ENCODE measurements at places on chromosomes 13 and 19.

DNA sequence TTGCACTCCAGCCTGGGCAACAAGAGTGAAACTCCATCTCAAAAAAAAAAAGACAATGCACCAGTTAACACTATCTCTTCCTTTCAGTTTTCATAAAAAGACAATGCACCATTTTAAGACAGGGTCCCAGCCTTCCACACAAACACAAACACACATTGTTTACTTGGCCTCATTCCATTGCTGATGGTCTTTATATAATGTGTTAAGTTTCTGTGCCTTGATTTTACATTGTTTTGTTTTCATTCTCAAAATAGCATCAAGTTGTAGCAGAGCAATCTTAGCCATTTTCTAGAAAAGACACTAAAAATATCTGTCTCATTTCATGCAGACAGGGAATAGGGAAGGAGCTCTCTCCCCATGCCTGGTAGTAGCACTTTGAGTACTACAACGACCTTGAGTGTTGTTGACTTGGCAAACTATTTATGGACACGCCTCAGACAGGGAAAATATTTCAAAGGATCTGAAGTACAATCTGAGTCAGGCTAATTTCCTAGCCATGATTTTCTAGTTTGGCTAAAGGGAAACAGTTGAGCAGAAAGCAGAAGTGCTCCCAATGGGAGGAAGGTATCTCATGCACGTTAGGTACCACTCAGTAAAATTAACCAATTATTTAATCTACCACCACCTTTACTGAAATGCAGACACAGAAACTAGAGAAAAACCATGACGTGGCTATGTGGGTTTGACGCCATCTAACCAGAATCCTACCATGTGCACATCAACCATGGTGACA lies 120.6 kb downstream of the ABCC4 start:
- ATAC-seq = no peak

GRCh38 chr13:85093808-85094207 lies 705.4 kb downstream of the SLITRK6 start:
- no peak for ATAC-seq

DNA sequence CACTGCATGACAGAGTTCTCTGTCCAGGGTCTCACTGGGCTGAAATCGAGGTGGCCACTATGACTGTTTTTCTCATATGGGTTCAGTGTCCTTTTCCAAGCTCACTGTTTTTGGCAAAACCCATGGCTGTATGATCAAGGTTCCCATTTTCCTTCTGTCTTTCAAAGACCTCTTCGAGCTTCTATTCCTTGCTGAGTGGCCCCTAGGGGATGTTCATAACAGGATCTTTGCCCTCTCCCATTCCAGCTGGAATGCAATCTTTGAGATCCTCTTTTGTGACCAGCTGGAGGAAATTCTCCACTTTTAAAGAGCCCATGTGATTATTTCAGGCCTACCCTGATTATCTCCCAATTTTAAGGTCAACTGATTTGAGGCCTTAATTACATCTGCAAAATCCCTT lies 572.5 kb upstream of the SLC10A2 start:
- ATAC-seq = no peak

DNA sequence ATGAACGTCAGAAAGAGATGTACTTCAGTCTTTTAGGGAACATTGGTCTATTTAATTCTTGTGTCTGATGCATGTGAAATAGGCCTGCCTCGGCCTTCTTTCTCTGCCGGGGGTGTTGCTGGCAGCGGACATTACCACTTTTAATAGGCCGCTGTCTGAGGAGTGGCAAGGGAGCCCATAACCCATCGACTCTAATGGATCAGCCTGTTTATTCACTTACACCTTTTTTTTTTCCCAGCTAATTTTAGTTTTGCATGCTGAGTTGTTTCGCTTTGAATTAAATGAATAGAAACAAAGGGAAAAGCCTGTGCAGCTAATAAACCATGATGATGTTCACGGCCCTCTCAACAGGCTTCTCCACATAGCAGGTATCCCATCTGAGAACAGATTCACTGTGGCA lies 78.4 kb downstream of the KCTD15 start:
- no peak for ATAC-seq

DNA sequence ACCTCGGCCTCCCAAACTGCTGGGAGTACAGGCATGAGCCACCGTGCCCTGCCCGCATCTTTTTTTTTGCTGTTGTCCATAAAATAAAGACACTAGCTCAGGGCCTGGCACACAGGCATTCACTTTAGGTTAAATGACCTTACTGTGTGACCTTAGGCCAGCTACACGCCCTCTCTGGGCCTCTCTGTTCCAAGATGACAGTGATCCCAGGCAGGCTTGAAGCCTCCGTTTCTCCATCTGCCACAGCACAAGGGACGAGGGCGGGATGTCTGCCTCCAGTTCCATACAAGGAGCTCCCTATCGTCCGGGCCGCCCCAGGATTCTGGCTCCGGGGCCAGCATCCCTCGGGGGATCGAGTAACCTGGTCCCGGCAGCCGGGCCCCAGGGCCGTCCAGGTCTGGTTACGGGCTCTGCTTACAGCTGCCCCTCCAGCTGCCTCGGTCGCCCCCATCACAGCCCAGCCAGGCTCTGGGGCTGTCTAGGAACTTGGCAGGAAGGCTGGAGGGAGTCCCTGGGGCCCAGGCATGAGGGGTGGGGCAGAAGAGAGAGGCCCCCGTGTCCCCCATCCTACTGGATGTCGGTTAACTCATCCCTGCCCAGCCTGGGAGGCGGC lies 11.9 kb upstream of the SEMA6B start:
- ATAC-seq = no peak

DNA sequence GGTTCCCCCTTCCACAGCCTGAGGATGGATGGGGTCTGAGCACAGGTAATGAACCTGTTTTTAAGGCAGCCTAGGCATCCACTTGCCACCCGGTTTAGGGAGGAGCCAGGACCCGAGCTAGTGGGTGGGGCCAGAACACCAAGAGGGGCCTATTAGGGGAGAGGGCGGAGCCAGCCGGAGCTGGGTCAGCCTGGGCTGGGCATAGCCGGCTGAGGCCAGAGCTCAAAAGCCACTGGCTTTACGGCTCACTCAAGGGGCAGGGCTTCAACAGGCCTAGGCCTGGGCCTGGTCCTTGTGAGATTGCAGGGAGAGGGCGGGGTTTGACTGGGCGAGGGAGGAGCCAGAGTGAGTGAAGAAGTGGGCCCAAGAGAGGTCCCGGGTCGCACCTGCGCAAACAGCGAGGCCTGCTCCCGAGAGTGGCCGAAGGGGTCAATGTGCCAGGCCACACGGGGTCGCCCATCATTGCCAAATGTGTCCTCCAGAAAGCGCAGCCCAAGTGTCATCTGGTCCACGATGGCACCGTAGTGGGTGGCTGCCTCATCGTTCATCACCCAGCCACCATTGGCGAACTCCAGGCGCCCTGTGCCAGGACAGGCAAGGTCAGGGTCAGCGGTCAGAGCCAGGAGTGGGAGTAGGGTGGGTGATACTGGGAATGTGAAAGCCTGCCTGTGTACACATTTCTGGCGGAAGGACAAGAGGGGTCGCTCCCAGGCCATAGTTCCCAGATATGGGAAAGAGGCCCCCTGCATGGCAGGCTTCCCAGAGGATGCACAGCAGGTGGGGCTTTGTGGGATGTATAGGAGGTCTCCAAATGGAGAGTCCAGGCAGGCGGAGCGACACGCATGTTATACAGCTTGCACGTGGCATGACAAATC lies 1.9 kb downstream of the MAN2B1 start:
- no peak for ATAC-seq

- no peak for ATAC-seq
These were observed 5.0 kb downstream of the LILRB2 start for GRCh38 chr19:54275951-54276350.

DNA sequence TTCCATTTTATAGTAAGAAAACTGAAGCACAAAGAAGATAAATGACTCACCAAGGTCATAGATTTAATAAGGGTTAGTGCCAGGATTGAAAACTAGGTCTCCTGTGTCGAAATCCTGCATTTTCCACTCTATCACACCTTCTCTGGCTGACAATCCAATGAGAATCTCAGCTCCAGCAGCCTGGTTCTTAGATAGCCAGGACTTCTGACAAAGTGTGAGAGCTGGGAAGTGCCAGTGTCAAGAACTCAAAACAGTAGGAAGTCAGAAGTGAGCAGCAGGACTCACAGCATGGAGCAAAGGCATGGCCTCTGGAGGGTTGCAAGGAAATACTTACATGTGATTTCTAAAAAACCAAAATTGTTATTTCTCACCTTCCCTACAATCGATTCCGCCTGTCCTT lies 24.3 kb downstream of the KCTD12 start:
- ATAC-seq = no peak

DNA sequence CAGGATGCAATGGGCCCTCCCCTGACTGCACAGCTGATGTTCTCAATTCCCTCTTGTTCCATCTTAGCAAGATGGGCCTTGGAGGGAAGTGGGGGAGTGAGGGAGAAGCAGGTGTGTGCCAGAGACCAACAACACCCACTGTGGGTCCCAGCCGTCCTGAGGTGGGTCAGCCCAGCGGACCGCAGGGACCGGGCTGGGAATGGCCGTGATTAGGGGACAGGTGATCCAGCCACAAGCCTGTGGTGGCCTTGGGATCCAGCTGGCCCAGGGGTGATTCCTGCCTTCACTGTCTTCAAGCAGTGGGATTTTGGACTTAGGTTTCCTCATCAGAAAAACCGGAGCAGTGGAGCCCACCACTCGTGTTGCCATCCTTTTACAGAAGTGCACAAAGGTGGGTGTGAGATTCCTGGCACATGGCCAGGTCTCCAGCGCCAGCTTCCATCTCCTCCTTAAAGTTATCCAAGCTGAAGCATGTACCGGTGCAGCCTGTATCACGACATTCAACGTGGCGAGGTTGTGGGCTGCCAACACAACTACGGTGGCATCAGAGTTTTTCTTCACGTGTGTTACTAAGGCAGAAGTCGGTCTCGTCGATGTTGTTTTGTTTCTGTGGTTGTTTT lies 9.0 kb upstream of the ATP11A start:
- ATAC-seq = no peak

- ATAC-seq = peak; percentile 29
These were observed 706 bp downstream of the P2RY11 start for GRCh38 chr19:10112037-10112761.

GRCh38 chr19:45146251-45146650 lies 14.5 kb downstream of the NKPD1 start:
- no peak for ATAC-seq

DNA sequence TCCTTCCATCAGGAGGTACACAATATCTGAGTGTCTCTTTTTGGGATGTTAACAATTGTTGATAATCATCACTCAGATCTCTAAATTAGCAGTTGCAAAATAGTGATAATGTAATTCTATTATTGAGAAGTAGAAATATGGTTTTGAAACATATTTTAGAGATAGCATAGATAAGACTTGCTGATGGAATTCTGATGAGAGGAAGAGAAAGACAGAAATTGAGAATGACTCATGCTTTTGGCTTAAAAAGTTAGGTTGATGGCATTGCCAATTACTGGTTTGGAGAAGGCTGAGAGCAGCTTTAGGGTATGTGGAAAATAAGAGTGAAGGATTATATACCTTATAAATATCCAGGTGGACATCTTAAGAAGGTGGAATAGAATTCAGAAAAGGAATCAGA lies 106.4 kb upstream of the EDNRB start:
- no peak for ATAC-seq

DNA sequence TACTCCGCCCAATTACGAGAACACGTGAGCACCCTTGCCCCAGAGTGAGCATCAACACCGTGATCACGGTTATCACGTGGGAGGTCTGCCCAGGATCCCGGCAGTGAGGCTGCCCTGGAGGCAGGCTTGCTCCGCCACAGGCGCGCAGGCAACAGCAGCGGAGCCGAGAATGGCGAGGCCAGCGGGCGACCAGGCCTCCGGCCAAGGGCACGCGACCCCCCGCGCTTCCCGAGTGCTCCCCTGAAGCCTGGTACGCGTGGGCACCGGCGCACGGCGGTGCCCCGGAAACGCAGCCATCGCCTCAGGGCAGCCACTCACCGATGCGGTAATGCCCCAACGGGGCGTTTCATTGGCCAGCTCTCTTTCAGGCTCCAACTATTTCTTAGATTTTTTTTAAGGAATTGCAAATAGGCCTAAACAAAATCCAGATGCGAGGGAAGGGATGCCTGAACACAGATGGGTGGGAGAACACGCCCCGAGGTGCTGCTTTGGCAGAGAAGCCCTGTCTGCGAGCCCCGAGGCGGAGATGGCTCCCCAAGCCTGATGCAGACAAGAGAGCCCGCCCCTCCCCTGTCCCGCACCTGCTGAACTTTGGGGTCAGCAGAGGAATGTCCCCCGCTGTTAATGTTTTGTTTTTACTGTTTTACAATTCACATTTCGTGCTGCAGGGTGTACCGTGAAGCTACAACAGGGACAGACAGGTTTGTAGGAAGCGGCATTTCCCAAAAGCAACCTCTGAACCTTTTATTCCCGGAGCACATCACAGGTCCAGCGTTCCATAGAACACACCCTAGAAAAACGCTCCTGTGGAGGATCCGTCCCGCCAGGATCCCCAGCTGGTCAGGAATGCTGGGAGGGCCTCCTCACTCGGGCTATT lies 132.7 kb downstream of the ZDHHC20 start:
- peak; percentile 25 for ATAC-seq

- no peak for ATAC-seq
These were observed 43.6 kb downstream of the ZNF611 start for GRCh38 chr19:52691215-52691610.

GRCh38 chr13:40116008-40116407 lies 460.5 kb downstream of the COG6 start:
- peak; percentile 85 for ATAC-seq

DNA sequence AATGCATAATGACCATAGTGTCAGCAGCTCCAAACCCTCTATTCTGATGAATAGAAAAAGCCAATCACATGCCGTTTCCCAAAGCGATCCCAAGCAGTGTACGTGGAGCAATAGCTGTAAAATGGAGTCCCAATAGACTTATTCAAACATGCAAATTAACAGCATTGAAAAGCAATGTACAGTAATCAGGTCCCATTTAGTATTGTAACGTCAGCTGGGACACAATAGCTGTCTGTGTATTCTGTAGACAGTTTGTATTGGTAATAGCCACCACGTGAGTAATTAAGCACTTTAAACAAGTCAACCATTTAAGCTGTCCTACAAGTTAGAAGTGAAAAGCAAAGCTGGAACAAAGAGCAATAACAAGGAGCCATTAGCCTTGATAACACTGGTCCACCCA lies 698.2 kb downstream of the PCDH17 start:
- ATAC-seq = no peak

DNA sequence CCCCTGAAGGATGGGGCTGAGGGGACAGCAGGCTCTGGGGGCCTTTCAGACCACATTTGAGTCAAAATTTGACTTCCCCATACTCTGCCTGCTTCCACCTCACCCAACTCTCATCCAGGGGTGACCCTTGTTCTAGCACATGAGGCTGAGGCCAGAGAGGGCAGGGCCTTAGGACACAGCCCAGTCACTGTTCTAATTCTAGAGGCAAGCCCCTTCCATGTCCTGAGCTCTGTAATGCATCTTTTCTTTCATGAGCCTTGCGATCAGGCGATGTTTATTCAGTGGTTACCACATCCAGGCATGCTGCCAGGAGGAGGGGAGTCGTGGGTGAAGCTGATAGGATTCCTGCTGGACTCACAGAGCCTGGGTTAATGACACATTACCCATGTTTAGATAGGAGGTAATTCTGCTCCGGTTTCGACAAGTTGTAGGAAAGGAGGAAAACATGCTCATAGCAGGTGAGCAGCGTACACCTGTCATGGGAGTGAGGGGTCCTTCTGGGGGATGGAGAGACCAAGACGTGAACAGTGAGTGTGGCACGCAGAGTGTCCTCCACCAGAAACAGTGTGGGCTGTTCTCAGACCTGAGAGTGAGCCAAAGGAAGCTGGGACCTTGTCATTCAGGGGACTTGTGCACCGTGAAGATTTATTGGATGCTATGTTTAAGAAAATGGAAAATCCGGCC lies 9.3 kb downstream of the RPS9 start:
- no peak for ATAC-seq
